ENCODE measurements at places on chromosomes 7 and 10. TPM values are rescaled to one million over a fixed set of nuclear protein-coding genes. Genes with fewer than 3 reads are reported as not detected.
A peak's percentile ranks its signal among the peaks of the same experiment; 100 is the strongest.

DNA sequence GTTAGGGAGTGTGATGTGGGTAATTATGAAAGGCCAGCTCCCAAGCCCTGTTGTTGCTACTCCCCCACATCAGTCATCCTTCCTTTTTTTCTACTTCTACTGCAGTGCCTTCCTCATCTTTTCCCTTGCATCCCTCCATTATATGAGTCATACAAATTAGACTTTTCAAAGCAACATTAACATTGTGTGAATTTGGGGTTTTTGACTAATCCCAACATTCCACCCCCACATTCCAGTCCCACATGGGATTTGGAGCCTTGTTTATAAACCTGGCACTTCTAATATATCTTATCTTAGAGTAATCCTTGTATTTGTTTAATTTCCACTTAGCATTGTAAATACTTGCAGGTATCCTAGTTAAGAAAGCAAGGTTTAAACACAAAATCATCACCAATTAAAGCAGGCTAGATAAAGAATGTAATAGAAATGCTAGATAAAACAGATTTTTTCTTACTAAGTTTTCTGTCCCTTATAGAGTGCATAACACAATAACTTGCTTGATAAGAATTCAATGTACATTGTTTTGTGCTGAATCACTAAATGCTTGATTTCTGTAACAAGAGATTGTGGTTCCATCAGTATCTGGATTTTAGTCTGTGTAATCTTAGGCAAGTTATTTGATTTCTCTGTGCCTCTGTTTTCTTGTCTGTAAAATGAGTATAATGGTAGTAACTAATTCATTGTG is 165.8 kb downstream of the CFTR start:
- no peaks in the 10 kb centered on the region for H3K36me3 ChIP-seq
- no peak overlapping the region for H3K27ac ChIP-seq
- H3K4me3 ChIP-seq: no peak overlapping the region
- DNase-seq: no peak

GRCh38 chr7:116582806-116583444 is 58.1 kb downstream of the CAV1 start:
- no peaks in the 10 kb centered on the region for H3K36me3 ChIP-seq
- H3K27me3 ChIP-seq: no peaks in the 10 kb centered on the region
- H3K27ac ChIP-seq: no peak overlapping the region
- DNase-seq: no peak
- no peaks in the 10 kb centered on the region for H3K4me1 ChIP-seq
- H3K4me3 ChIP-seq: no peak overlapping the region

DNA sequence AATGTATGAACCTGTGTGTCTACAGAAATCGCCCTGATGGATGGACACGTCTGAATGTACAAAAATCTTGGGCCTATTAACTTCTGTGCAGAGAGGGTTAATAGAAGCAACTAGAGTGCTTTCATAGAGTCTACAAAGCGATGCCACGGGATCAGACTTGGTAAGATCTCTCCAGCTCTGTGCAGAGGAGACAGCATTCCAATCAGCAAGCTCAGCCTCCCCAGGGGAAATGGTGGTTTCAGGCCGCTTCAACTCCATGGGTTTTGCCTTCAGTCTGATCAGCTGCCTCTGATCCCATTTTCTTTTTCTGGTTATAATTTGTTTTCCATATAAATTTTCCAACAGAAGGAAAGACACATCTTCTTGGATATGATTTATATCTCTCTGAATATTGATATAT is 35.1 kb upstream of the COBL start:
- no peaks in the 10 kb centered on the region for H3K36me3 ChIP-seq
- peaks cover 2% of the 10 kb centered on the region for H3K4me1 ChIP-seq
- no peak overlapping the region for H3K27ac ChIP-seq
- DNase-seq: no peak
- no peaks in the 10 kb centered on the region for H3K27me3 ChIP-seq
- H3K4me3 ChIP-seq: no peak overlapping the region

DNA sequence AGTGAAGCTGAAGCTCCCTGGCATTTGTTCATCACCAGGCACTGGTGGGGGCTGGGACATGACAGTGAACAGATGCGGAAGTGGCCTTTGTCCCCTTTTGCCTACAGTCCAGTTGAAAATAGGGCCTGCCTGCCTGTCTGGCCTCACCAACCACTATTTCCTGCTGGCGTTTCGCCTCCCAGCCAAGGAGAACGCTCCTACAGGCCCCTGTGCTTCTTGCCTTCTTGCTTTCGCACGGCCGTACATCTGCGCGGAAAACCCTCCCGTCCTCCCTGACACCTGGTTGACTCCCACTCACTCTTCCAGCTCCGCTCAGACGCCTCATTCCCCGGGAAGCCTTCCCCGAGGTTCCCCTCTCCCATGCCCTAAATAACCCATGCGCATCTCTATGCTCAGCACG is 317.3 kb downstream of the PRPF18 start:
- H3K4me1 ChIP-seq: no peaks in the 10 kb centered on the region
- no peak overlapping the region for H3K27ac ChIP-seq
- H3K36me3 ChIP-seq: no peaks in the 10 kb centered on the region
- no peak overlapping the region for H3K4me3 ChIP-seq
- H3K27me3 ChIP-seq: no peaks in the 10 kb centered on the region

Gene ENTPD1
- 4.5 TPM for total RNA-seq

Gene NXPH1
- 0.30 TPM for total RNA-seq

GRCh38 chr7:103343332-103343731 is 1.2 kb downstream of the DNAJC2 start:
- H3K4me3 ChIP-seq: peak overlapping the region; percentile 99
- no peak for DNase-seq
- peaks cover 7% of the 10 kb centered on the region for H3K4me1 ChIP-seq
- H3K36me3 ChIP-seq: no peaks in the 10 kb centered on the region
- no peak overlapping the region for H3K27ac ChIP-seq

DNA sequence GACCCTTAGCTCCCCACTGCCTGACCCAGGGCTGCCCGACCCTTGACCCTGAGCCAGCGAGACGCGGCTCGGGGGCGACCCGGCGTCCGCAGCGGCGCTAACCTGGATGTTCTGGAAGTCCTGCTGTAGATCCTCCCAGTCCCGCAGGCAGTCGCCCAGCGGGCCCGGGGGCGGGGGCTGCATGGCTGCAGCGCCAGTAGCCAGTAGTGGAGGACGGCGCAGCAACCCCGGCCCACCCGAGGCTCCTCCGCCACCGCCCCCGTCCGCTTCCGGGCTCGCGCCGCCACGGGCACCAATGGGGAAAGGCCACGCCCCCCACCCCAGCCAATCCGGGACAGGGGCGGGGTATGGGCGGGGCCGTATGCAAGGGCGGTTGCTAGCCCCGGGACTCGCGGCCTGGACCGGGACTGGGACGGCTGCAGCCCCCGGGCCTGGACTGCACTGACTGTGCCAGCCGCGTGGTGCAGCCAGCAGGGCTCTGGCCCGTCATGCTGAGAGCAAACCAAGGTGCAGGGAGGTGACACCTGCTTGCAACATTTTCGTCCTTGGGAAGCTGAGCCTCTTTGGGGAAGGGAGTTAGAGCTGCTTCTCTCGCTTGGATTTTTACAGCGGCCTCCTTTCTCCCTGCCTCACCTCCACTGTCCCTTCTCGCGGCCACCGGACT is at the start of gene TMEM120A:
TMEM120A (minus strand) TSS at position 208 of the 664 bp plus-strand sequence; CDS start at position 183, 25 bp downstream.
- H3K36me3 ChIP-seq: no peaks in the 10 kb centered on the region
- H3K4me3 ChIP-seq: peak within 1 kb of the TSS; percentile 84
- DNase-seq: peak; percentile 97
- no peaks in the 10 kb centered on the region for H3K4me1 ChIP-seq
- H3K27me3 ChIP-seq: no peaks in the 10 kb centered on the region
- peak within 1 kb of the TSS; percentile 78 for H3K27ac ChIP-seq

Gene NAMPT
- 273 TPM for total RNA-seq

- H3K27me3 ChIP-seq: no peaks in the 10 kb centered on the region
- no peaks in the 10 kb centered on the region for H3K4me1 ChIP-seq
- peaks cover 10% of the 10 kb centered on the region for H3K36me3 ChIP-seq
Observed at GRCh38 chr10:98423691-98424120, 8.7 kb upstream of the PYROXD2 start.

- no peak for DNase-seq
- no peaks in the 10 kb centered on the region for H3K36me3 ChIP-seq
- H3K27ac ChIP-seq: no peak overlapping the region
Observed at GRCh38 chr7:32108651-32109050, 38.4 kb upstream of the PDE1C start.

DNA sequence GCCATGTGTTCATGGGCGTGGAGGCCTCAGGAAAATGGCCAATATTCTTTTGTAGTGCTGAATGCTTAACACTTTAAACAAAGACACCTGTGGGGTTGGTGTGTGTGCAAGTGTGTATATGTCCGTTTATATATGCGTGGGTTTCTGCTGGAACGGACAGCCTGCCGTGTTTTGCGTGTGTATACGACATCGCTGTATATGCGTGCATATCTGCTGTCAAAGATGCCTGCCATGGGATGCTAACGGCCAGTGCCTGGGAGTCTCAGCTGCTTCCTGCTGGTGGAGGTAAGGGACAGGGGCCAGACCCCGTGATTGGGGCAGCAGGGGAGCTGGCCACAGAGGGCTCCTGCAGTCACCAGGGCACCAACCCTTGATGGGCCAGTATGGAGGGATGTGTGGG is 216.3 kb upstream of the SHH start:
- H3K27ac ChIP-seq: no peak overlapping the region
- no peaks in the 10 kb centered on the region for H3K36me3 ChIP-seq
- no peaks in the 10 kb centered on the region for H3K27me3 ChIP-seq
- no peak for DNase-seq
- no peak overlapping the region for H3K4me3 ChIP-seq

DNA sequence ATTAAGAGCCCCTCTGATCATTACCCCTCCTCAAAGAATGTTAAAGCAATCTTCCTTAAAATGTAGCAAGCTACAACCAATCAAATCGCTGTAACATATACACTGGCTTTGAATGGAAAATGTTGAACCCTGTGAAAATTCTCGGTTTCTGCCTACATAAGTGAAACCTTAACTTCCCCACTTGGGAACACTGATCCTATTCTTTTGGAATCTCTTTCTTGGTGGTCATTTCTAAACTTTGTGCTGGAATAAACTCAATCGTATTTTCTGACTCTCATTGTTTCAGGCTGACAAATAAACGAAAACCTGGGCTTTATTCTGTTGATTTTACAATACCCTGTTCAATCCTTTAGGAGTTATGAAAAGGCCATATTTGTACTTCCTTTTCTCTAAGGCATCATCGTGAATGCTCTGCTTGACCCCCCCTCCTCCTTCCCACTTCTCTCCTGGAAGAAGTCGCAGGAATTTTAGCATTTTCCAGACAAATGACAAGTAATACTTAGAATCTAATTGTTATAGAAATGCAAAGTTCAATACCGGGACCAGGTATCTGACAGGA is 155.1 kb upstream of the FAM13C start:
- H3K4me1 ChIP-seq: no peaks in the 10 kb centered on the region
- H3K27me3 ChIP-seq: no peaks in the 10 kb centered on the region
- no peak overlapping the region for H3K4me3 ChIP-seq
- no peak overlapping the region for H3K27ac ChIP-seq

- no peaks in the 10 kb centered on the region for H3K4me1 ChIP-seq
- DNase-seq: no peak
- H3K27ac ChIP-seq: no peak overlapping the region
- no peaks in the 10 kb centered on the region for H3K27me3 ChIP-seq
- H3K4me3 ChIP-seq: no peak overlapping the region
Observed at GRCh38 chr10:73803680-73804286, 7.6 kb downstream of the NDST2 start.

- DNase-seq: no peak
- H3K36me3 ChIP-seq: no peaks in the 10 kb centered on the region
- no peaks in the 10 kb centered on the region for H3K27me3 ChIP-seq
- H3K4me1 ChIP-seq: no peaks in the 10 kb centered on the region
- no peak overlapping the region for H3K27ac ChIP-seq
- no peak overlapping the region for H3K4me3 ChIP-seq
Observed at GRCh38 chr7:143043391-143043790, 8.8 kb upstream of the OR6V1 start.

- H3K27ac ChIP-seq: peak overlapping the region; percentile 54
- H3K27me3 ChIP-seq: no peaks in the 10 kb centered on the region
- H3K4me1 ChIP-seq: no peaks in the 10 kb centered on the region
- peak; percentile 95 for DNase-seq
- no peaks in the 10 kb centered on the region for H3K36me3 ChIP-seq
- H3K4me3 ChIP-seq: no peak overlapping the region
Observed at GRCh38 chr10:100364735-100365391, 17.8 kb downstream of the SCD start.

DNA sequence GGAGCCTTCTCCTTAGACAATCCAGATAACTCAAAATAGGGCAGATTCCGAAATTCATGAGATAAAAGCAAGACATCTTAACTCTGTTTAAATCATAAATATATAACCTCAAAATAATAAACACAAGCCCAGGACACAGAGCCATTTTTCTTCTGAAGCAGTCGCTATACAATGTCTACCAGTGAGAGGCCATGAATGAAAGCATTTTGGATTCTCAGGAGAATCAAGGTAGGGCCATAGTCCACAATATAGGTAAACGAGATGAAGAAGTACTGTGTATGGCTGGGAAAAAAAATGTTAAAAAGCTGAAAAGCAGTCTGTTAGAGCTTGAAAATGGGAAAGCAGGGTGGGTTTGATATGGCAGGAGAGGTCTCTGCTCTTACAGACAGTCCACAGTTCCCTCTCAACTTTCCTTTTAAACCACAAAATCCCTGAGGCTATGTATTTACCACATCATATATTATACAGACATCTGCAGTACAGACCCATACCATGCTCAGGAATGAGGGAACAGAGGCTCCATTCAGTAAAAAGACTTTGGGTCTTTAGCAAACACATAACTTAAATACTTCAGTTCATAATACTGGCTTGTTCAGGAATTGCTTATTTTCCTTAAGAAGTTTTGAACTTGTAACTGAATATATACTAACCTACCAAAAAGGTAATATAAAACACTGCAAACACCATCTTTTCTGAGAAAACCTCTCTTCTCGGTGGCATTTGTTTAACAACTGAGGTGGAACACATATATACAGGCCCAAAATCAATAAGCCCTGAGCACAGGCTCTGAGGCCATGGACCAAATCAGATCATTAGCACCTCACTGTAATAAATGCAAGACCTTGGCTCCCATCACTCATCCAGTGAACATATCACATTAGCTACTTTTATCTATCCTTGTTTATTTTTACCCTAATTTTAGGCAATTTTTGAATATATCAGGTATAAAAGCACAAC is 109.3 kb downstream of the SORBS1 start:
- no peaks in the 10 kb centered on the region for H3K36me3 ChIP-seq
- H3K27ac ChIP-seq: no peak overlapping the region
- no peak overlapping the region for H3K4me3 ChIP-seq
- no peaks in the 10 kb centered on the region for H3K4me1 ChIP-seq
- no peak for DNase-seq

GRCh38 chr7:22113041-22113440 is 167.3 kb upstream of the CDCA7L start:
- H3K27me3 ChIP-seq: no peaks in the 10 kb centered on the region
- no peaks in the 10 kb centered on the region for H3K4me1 ChIP-seq
- no peak overlapping the region for H3K27ac ChIP-seq
- DNase-seq: no peak
- H3K4me3 ChIP-seq: no peak overlapping the region

Gene LIMK1
- total RNA-seq: 16.5 TPM

Gene GOLGA7B
- 0.72 TPM for total RNA-seq

GRCh38 chr7:91880016-91880412 is 488 bp downstream of the MTERF1 start:
- peak overlapping the region; percentile 28 for H3K27ac ChIP-seq
- H3K4me3 ChIP-seq: peak overlapping the region; percentile 74
- no peaks in the 10 kb centered on the region for H3K27me3 ChIP-seq
- DNase-seq: no peak

- DNase-seq: no peak
- no peaks in the 10 kb centered on the region for H3K36me3 ChIP-seq
- no peaks in the 10 kb centered on the region for H3K27me3 ChIP-seq
- no peak overlapping the region for H3K27ac ChIP-seq
- H3K4me1 ChIP-seq: no peaks in the 10 kb centered on the region
Observed at GRCh38 chr10:33556620-33557019, 222.2 kb upstream of the NRP1 start.

Measured in colonic mucosa (tissue), 4 donors.